EL (cell line): ENCODE measurements at places on chromosomes 11 and 22.

DNA sequence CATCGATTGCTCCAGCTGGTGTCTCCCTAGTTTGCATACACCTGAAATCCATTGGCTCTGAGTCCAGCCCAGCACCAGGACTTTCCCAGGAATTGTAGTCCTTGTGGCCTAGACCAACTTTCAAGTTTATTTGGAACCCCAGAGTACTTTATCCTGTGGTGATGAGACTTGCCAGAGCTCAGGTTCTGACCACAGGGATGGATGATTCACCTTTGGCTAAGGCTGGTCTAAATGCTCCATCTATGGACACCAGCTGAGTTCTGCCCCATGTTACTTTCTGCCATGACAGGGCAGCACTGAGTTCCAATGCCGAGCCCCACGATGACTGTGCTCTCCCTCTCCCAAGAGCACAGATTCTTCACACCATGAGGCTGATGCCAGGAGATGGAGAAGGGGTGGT is 17.3 kb upstream of the INSC start:
- no peak for DNase-seq

- peak; percentile 11 for DNase-seq
Observed at GRCh38 chr11:68938816-68939582, 35.3 kb downstream of the IGHMBP2 start.

GRCh38 chr11:1487851-1488574 is 1.4 kb upstream of the MOB2 start:
- DNase-seq = no peak

- DNase-seq = peak; percentile 49
Observed at GRCh38 chr22:37043828-37044538, 7.6 kb upstream of the KCTD17 start.

DNA sequence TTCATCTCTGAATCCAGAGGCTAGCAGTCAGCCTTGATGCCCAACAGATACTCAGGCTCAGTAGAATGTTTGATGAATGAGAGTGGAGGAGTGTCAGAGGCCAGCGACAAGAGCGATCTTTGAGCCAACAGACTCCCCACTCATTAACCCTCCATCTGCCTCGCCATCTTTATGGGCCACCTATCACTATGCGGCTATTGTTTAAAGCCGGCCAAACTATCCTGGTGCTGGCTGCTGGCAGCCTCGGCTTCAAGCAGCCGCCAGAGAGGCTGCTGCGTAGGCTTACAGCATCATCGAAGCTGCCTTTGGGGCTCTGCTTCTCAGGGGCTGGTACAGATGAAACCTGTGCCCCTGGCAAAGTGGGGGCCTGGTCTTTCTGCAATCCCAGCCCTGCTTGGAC is 525.6 kb downstream of the INSC start:
- DNase-seq = no peak

- peak; percentile 90 for DNase-seq
Observed at GRCh38 chr11:75563978-75564552, 2.0 kb downstream of the SERPINH1 start.

DNA sequence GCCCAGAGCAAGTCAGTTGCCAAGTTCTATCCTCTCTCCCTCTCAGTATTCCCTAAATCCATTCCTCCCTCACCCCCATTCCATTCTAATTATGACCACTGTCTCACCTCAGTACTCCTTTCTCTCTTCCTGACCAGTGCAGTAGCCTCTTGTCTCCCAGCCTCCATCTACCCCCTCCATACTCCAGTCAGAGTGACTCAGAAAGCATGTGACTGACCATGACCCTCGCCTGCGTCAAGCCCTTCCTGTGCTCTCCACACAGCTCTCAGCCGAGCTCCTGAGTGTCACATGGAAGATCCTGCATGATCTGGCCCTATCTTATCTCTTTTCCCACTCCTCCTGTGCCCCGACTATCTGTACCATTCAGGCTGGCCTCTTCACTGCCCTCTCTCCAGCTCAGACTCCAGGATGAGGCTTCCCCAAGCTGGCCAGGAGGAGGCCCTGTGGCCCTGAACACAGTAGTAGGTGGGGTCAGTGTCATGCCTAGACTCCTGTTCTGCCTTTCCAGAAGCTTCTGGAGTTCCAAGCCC is 42.6 kb downstream of the NEU3 start:
- DNase-seq = peak; percentile 89

GRCh38 chr11:123217897-123218296 is 22.8 kb upstream of the CLMP start:
- DNase-seq = no peak
